ENCODE measurements at places on chromosomes 13 and 19. TPM values are rescaled to one million over a fixed set of nuclear protein-coding genes. Genes with fewer than 3 reads are reported as not detected.

- DNase-seq, result no peak
These were observed 15.6 kb upstream of the KCNC3 start for GRCh38 chr19:50344661-50345318.

ZNF649 gene
- 13.4 TPM for total RNA-seq

DNA sequence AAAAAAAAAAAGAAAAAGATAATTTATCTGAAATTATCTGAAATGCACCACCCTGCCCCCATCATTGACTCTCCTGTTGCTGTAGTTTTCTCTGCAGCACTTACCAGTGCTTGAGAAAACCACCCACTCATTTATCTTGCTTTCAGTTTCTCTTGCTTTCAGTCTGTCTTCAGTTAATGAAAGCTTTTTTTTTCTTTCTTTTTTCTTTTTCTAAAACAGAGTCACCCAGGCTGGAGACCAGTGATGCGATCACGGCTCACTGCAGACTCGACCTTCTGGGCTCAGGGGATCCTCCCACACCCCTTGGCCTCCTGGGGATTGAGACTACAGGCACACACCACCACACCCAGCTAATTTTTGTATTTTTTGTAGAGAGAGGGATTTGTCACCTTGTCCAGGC, 4.3 kb upstream of the ACP5 start:
- no peak for DNase-seq

DNA sequence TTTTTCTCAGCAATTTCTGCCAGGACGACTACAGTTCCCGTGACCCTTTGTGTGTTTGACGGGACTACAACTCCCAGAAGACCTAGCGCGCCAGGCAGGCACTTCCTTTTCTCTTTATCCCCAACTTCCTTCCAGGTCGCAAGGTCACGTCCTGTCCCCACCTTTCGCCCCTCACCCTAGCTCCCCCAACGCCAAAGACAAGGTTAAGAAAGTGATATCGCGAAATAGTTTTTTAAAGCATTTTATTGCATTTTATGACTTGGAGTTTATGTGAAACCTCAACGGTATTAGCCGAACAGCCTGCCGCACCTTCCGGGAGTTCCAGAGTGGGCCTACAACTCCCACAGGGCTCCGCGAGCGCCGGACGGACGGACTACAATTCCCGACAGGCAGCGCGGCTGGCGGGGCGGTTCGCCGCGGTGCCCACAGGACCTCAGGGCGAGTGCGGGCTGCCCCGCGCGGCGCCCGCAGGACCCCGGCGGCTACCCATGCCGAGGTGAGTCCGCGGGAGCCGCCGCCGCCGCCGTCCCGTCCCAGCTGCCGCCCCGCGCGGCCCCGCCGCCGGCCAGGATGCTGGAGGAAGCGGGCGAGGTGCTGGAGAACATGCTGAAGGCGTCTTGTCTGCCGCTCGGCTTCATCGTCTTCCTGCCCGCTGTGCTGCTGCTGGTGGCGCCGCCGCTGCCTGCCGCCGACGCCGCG, at the start of gene NCLN:
TSS of gene NCLN (plus strand) at position 470 of the 699 bp plus-strand sequence. CDS start at position 571, 101 bp downstream.
- peak; percentile 89 for DNase-seq

NLRP9 gene
- not detected for total RNA-seq

LACC1 gene
- total RNA-seq, result 6.1 TPM

DNA sequence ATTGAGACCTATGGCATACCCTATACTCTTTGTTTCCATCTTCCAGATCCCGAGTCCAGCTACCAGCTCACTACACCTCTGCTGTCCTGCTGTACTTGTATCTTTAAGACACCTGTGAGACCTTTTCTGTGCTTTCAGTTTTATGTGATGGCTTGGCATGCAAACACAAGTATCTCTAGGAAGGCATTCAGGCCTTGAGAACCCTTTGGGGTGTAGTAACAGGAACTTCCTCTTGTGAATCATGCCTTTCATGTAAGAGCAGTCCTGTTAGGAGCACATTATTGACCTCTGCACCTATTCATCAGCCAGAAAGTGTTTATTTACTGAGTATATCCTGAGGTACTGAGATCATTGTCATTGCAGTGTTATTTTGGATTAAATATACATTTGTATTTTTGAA, 87.0 kb upstream of the HTR2A start:
- peak; percentile 88 for DNase-seq

COL4A2 gene
- 7.6 TPM for total RNA-seq

- no peak for DNase-seq
These were observed 1020.5 kb upstream of the SLC10A2 start for GRCh38 chr13:104086759-104087158.

DNA sequence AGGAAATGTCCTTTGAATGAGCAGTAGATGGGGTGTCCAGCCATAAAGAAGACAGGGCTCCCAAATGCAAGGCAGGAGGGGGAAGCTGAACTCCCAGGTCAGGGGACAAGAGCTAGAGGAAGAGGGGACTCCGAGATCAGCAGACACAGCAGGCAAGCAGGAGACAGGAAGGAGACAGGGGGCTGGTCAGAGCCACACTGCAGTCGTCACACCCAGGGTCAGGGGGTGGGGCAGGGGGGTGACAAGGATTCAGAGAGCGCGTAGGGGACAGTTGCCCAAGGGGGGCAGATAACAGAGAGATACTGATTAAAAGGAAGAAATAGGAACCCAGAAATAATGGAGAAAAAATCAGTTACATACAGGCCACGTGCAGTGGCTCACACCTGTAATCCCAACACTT, 3.2 kb downstream of the HSD17B14 start:
- no peak for DNase-seq
